ENCODE measurements at places on chromosomes 5 and 9.

GRCh38 chr9:124973807-124974206, 32.9 kb upstream of the GOLGA1 start:
- no peak for DNase-seq

DNA sequence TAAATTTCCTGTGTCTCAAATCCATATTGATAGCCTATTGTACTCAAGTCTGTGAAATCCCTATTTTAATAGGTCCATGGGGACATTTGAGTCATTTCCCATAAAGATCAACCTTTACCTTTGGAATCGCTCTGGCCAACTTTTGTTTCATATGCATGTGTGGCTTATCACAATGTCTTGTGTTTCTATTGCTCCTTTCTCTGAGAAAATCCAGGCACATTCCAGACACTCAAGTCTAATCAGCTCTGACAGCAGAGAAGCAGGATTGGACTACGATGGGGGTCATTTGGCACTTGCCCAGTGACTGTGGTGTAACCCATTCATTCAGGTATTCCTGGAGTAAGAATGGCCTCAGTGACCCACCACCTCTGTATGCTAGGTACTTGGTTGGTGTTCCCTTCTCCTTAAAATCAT, 48.4 kb downstream of the ACTBL2 start:
- no peak for DNase-seq

- no peak for DNase-seq
Measured at GRCh38 chr9:20597862-20598261, 24.4 kb downstream of the MLLT3 start.

DNA sequence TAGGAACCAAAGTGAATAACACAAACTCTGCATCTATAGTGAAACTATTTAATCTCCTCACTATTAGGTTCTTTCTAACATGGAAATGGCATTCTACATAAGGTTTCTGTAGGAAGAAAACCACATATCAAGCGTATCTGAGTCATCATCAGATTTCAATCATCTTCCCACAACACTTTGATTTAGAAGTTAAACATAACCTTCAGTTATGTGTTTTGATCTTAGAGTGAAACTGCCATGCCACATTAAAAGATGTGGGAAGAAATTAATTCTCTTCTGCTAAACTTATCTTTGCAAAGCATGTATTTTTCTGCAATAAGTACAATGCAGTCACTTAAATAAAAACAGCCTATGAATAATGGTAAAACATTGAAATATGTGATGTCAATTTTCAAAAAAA, 55.0 kb downstream of the MEF2C start:
- DNase-seq: no peak

DNA sequence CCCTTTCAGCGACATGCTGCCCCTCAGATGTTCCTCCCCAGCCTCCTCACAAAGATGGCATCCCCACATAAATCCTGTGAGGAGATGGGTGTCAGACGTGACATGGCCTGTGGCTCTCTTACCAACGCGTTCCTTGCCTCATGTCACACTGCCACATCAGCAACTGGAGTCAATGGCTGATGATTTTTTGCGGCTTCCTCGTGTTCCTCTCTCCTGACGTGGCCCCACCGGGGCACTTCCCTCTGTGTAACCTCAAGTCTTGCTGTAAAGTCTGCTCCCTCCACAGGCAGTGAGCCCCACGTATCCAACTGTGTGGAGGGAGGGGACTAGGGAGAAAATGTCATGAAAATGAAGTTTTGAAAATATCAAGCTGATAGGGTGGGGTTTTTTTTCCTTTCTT, 53.2 kb upstream of the SHISAL2B start:
- DNase-seq: no peak

GRCh38 chr9:128091144-128091543, 23.1 kb downstream of the SLC25A25 start:
- DNase-seq: no peak

- no peak for DNase-seq
Measured at GRCh38 chr5:173736923-173737412, 120.5 kb upstream of the BOD1 start.

GRCh38 chr9:131046093-131046380, 37.1 kb downstream of the LAMC3 start:
- DNase-seq: no peak

- no peak for DNase-seq
Measured at GRCh38 chr5:7634837-7635236, 216.1 kb downstream of the CFAP90 start.

GRCh38 chr9:109118808-109119438, 824 bp downstream of the TMEM245 start:
- DNase-seq: peak; percentile 7

- DNase-seq: no peak
Measured at GRCh38 chr5:113063927-113064326, 87.3 kb downstream of the DCP2 start.

DNA sequence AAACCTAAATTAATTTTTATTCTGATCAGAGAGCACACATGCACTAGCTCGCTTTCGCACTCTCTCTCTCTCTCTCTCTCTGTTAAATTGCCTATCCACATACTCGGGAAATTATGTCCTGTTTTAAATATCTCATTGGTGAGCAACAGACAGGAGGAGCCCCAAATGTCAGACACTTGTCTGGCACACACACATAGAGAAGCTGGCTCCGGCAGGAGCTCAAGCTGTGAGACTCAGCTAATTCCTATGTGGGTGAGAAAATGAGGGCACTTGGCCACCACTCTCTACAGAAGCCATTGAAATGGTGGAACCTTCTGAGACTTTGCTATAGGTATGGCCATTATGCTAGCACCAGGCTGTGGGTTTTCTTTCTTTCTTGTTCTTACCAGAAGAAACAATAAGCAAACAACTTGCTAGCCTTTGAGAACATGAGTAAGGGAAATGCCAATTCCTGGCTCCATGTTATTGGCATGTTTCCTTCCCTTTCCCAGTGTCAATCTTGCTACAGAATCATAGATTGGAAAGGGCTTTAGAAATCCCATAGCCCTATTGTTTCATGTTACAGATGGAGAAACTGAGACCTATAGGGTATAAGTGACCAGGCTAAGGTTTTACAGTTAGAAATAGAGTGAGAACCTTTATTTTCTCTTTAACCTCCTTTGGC, 9.0 kb downstream of the RFX3 start:
- no peak for DNase-seq

DNA sequence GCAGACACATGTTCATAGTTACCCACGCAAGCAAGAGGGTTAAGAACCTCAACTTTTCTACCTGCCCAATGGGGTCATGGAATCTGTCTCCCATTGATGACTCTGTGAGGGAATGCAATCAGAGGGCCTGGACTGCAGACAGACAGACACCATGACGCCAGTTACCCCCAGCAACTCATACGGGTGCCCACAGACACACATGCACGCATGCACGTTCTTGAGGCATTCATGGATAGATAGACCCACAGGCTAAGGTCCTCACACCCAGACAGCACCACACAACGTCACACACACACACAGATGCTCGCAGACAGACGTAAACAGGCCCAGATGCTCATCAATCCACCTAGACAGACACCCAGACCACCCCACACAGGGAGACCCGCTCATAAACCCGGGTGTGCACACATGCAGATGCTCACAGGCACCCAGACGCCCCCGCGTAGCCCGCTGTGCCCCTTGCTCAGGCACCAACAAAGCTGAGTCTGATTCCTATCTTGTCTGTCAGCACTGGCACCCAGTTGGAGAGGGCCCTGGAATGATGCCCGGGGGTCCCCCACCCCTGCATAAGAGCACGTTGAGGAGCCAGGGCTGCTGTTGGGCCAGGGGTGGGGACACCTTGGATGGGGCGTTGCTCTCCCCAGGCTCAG, 23.6 kb downstream of the LHX2 start:
- DNase-seq: no peak

- DNase-seq: no peak
Measured at GRCh38 chr9:117232281-117232680, 182.6 kb downstream of the ASTN2 start.

DNA sequence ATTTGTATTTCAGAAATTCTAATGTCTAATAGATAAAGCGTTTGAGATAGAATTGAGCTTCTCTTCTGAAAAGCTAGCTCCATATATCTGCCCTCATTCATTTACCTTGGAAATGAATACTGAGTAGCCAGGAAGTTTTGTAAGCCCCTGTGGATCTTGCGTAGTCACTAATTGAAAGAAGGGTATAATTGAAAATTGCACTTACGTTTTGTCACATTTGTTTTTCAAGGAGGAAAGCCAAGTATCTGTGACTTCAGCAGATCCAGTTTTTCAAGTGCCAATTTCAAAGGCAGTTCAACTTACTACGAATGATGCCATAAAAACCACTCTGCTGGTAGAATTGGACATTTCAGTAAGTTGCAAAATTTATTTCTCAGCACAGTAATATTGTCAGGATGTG, 14.0 kb downstream of the MTRR start:
- no peak for DNase-seq

- DNase-seq: no peak
Measured at GRCh38 chr9:19988281-19988680, 199.4 kb upstream of the SLC24A2 start.

DNA sequence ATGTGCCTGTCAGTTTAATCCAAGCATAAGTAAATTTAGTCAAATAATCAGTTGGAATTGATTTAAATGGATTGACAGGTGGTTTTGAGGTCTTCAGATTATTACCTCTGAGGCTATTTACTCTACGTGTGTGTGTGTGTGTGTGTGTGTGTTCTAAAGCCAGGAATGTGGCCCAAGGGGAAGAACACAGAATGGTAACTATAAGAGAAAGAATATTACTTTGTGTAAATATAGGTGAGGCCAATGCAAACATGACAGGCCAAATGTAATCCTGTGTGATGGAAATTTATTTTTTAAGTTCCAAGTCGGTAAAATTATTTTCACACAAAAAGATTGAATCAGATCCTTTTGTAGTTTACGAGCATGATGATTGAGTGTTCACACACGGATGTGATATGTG, 390.0 kb downstream of the PLK2 start:
- no peak for DNase-seq

GRCh38 chr9:21477466-21477865, 4.6 kb downstream of the IFNE start:
- DNase-seq: no peak

DNA sequence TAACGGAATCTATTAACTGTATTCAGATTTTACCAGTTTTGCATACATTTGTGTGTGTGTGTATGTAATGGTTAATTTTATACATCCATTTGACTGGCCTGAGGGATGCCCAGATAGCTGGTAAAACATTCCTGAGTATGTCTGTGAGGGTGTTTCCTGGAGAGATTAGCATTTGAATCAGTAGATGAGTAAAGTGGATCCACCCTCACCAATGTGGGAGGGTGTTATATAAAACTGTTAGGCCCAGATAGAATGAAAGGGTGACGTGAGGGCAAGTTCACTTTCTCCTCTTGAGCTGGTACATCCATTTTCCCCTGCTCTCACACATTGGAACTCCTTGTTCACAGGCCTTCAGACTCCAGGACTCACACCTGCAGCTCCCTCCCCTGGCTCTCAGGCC, 88.7 kb downstream of the EMB start:
- no peak for DNase-seq

DNA sequence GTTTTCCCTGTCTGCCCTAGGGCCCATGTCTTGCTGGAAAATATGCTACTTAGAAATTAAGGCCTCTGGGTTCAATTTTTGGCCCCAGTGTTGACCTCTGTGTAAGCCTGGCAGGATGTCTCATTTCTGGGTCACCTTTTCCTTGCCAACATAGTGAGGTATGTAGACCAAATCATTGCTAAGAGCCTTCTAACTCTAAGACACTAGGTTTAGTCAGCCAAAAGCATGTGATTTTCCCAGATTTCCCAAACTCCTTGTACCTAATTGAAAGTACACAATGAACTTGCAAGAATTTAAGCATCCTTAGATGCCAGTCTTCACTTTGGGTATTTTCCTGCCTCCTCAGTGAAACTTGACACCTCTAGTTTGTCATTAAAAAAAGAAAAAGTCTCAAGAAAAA, 77.0 kb downstream of the GALNT10 start:
- no peak for DNase-seq

DNA sequence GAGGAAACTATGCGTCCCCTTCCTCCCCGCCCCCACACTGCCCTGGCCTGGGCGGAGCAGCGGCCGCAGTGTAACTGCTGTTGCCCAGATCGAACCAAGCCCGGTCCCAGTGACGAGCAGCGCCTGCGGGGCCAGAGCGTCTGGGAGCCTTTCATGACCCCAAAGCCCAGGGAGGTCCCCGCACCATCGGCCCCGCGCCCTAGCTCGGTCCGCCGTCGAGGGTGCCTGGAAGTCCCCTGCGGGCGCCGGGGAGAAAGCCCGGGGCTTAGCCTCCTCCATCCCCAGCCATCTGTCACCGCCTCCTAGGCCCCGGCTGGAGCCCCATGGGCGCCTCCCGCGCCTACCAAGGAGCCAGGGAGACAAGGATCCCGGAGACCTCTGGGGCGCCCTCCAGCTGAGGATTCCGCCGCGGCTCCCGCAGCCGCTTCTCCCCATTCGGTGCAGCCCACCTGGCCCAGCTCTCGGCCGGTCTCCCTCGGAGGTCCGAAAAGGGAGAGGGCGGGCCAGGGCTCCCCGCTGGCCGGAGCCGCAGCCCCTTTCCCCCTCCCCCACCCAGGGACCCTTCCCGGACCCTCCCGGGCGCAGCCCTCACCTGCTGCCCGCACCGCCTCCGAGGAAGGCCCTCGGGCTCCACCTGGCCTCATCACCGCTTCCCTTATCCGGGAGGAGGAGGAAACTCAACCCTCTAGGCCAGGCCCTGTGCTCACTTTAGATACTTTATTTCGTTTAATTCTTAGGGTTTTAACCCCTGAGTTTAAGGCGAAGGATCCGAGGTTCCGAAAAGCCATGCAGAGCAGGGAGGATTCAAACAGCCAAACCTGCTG, 45.6 kb downstream of the APTX start:
- no peak for DNase-seq

DNA sequence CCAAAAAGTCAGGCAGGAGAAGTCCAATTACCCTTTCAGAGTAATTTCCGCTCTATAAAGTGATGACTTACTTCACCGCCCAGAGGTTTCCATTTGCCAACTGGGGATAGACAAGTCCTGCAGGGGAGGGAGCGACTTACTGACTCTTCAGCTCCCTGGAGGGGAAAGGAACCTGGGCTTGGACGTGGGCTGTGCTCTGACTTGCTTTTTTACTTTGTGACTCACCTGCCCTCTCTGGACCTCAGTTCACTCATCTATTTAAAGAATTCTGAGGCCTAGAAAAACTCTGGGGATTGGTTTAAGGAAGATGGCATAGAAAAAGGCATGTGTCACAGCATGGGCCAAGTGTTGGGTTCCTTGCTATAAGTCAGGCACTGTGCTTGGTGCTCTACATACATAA, 180.4 kb upstream of the TRIM32 start:
- no peak for DNase-seq

- no peak for DNase-seq
Measured at GRCh38 chr9:111094958-111095357, 56.7 kb upstream of the LPAR1 start.

- DNase-seq: peak; percentile 52
Measured at GRCh38 chr9:21965401-21965951, 28.7 kb downstream of the CDKN2A start.

- no peak for DNase-seq
Measured at GRCh38 chr9:106897236-106897635, 34.3 kb downstream of the ZNF462 start.
